ENCODE measurements at places on chromosomes 5 and 9.
A peak's percentile ranks its signal among the peaks of the same experiment; 100 is the strongest.

DNA sequence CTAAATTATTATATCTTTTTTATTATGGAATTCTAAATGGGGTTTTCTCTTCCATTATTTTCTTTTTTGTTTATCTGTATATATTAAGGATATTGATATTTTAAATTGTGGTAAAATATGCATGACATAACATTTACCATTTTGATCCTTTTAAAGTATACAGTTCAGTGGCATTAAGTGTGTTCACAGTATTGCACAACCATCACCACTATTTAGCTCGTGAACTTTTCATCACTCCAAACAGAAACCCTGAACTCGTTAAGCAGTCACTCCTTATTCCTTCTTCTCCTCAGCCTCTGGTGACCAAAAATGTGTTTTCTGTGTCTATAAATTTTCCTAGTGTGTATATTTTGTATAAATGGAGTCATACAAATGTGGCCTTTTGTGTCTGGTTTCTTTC lies 188.2 kb downstream of the CCDC171 start:
- no peak for DNase-seq

DNA sequence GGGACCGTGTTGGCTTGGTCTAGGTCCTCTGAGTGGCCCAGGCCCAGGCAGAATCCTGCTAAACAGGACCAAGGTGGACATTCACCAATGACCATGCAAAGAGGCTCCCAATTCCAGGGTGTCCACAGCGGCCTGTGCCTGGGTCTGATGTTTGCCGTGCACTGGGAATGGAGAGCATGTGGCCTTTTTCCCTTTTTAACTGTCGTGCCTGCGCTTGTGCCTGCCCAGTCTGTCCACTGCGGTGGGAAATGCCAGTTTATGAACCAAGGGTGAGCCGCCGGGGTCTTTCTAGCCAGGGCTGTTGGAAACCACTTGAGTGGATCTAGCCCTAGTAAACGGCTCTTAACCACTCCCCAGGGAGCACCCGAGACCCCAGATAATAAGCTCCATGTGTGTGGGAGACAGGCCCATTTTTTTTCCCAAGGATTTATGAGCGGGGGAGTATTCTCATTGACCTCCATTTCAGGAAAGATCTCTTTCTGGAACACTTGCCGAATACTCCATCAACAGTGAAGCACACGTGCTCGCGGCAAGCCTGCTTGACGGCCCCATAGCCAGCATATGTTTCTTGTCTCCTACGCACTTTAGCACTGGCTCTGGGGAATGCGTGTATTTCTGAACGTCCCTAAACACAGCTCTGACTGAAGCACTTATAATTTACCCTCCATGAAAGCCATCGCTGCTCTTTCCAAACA lies 93.2 kb upstream of the PHYKPL start:
- no peak for DNase-seq

GRCh38 chr5:168434746-168435321 lies 51.4 kb upstream of the RARS1 start:
- DNase-seq: no peak

GRCh38 chr9:109378316-109378715 lies 57.5 kb upstream of the EPB41L4B start:
- no peak for DNase-seq

DNA sequence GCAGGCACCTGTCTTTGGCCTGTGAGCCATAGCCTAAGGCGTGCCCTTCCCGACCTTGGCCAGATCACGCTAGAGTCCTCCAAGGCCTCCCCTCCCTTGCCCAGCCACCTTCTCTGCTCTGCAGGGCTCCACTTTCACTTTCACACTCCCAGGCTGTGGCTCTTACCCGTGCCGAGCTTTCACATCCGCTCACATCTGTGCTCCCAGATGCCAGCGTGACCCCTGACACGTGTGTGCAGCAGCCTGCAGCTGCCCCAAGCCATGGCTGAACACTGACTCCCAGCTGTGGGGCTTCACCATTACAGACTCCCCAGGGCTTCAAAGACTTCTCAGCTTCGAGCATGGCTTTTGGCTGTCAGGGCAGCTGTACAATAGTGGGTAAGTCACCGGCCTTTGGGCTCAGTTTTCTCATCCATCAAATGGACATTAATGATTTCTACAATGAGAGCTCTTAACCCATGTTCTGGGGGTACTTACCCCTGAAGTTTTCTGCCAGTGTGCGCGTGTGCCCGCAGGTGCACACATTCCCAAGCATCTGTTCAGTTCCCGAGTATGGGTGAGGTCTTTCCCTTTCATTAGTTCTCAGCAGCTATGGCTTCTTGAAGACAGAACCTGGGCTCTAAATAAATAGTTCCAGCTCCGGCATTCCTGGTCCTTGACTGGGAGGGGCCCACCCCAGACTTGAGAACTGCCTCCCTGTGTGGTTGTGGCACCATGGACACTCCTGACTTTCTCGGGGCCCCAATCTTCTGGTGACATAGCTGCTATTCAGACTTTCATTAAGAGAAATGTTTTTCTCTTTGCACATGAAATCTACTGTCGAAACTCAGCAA lies 118.6 kb downstream of the RGS3 start:
- DNase-seq: peak; percentile 72

DNA sequence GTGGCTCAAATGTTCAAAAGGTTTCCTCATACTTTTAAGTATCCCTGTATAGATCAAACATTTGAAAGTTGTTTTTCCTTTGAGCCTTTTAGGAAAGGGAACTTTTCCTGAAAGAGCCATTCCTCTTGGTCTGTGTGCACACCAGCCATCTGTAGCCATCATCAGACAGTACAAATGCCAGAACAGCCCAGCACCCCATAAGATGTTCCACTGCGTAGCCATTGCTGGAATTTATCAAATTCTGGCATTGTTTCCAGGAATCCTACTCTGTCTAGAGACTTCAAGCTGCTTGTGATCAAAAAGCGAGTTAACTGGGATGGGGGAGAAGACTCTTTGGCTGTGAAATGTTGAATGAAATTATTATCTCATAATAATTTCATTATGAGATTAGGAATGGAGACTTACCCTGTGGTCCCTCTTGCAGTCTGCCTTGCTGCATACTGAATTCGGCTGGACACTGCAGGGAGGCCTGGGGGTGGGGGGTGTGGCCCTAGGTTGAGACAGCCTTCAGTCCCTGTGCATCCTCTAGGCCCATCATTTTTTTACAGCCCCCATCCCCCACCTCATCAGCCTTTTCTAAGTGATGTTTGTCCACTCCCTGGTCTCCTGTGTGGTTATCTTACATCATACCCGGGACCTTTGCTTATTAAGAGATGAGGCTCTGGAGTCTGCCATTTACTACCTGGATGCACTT lies 99.8 kb downstream of the RALGPS1 start:
- no peak for DNase-seq

DNA sequence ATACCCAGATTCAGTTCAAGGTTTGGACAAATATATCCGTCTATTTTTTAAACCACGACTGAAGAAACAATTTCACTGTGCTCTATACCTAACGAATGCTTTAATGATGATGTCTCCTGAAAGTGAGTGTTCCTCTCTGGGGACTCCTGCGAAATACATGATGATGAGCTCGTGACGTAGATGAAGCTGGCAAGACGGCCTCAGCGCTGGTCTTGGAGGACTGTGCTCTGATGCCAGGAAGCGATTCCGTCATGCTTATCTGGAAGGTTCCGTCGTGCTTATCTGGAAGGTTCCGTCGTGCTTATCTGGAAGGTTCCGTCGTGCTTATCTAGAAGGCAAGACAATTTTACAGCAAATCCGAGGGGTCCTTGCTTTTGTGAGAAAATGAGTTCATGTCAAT lies 250.8 kb upstream of the IRX2 start:
- DNase-seq: no peak

GRCh38 chr9:128122809-128123175 lies 4.7 kb downstream of the PTGES2 start:
- no peak for DNase-seq

DNA sequence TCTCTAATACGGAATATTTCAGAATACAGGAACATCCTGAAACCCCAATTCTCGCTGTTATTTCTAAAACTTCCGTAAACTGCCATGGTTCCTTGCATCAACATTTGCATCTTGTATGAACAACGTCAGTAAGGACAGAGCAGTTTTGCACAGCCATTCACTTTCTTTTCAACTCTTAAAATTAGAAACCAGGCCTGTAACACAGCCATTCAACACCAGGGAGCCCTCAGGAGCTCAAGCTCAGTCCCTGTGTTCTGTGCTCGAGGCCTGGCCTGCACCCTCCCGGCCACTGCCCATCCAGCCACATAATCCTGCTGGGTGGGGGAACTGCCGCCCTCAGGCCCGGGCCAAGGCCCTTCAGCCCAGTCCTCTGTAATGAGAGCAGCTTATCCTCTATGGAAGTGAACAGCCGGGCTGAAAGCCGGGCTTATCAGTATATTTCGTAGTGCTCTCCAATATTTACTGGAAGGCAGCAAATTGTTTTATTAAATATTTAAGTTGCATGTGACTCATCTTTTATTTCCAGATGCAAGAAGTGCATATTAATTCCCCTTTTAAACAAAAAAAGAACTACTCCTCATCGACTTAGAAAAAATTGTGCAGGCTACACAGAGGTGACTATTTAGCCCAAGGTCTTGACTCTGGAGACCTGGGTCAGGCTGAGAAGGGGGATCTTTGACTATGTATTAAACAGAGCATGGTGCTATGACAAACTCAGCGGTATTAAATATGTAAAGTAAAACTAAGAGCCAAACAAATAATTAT lies 33.2 kb upstream of the SLC6A3 start:
- no peak for DNase-seq

DNA sequence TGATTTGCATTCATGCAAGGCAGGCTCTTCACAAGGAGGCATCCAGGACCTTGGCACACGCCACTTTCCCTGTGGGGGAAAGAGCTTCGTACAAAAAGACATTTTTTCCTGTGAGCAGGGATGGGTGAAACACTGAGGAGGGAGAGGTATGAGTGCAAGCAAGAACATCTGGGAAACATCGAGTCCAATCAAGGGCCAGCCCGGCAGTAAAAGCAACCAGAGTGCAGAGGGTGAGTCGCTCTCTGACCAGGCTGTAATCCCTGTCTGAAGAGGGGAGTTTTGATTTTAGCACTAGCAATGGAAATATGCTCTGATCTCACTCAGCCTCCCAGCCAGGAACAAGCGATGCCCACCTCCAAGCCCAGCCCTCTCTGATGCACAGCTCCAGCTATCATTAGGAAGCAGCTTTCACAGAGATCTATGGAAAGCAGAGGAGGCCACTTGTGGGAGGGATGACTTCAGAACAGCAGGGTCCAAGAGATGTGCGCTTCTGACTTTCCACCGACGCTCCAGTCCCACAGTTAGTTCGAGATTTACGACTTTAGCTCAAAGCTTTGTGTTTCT lies 211.0 kb upstream of the ADAMTS16 start:
- DNase-seq: no peak

- DNase-seq: no peak
Measured at GRCh38 chr5:115458003-115458409, 86.6 kb downstream of the FEM1C start.

DNA sequence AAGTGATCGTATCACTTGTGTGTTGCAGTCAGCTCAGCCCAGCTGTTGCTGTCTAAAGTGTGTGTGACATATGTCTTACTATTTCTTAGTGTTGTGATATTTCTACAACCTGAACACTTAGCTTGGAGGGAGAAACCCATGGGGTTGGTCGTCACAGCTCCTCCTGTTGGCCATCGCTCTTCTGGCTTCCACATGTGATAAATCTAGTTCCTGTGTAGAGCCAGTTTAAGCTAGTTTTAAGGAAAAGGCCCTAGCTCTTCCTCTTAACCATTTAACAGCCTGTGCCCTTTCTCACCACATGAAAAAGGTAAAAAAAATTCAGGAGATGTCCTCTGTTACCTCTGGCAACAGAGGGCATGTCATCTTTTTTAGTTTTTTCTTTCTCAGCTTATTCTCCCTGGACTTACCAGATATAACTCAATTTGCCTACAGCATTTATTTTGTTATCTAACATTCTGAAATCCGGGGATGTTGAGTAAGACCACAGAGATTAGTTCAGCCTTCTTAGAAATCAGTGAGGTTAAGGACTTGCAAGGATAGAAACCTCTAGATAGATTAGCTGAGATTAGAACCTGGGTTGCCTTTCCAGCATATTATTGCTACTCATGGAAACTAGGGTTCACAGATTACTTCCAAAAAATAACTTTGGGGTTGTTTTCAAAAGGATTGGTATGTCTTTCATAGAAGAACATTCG lies 100.4 kb downstream of the GAPVD1 start:
- no peak for DNase-seq

- DNase-seq: no peak
Measured at GRCh38 chr9:110143950-110144545, 63.9 kb downstream of the C9orf152 start.

- no peak for DNase-seq
Measured at GRCh38 chr5:126848253-126848652, 71.3 kb downstream of the LMNB1 start.

DNA sequence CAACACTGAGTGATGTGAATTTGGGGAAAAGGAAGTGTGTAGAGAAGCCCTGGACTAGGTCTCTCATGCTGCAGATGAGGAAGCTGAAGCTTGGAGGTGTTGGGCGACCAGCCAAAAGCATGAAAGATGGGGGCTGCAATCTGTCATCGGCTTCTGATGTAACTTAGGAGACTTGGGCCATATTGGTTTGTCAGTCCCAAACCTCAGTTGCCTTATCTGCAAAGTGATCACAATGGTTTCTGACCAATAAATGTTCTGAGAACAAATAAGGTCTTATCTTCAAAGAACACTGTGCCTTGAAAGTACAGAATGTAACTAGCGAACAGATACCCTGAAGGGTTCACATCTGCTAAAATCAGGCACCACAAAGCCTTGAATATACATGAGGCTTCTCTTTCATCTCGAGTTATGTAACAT lies 198.4 kb upstream of the NR3C1 start:
- no peak for DNase-seq

GRCh38 chr5:177294632-177295031 lies 8.9 kb downstream of the RAB24 start:
- DNase-seq: no peak

DNA sequence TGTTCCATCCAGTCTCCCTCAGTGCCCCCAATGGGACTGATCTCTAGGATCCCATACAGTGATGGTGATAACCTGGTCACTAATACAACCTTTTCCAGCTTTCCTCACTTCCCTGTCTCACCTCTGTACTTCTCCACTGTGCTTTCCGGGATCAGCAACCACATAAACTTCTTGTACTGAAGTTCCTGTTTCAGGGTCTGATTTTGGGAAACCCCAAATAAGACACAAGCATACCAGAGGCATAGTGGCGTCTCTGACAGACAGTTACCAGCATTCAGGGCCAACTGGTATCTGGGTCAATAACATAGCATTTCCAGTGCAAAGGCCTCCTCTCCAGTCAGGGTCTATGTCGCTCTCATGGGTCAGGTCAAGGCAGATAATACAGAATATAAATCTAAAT lies 64.3 kb downstream of the GLDC start:
- DNase-seq: no peak

DNA sequence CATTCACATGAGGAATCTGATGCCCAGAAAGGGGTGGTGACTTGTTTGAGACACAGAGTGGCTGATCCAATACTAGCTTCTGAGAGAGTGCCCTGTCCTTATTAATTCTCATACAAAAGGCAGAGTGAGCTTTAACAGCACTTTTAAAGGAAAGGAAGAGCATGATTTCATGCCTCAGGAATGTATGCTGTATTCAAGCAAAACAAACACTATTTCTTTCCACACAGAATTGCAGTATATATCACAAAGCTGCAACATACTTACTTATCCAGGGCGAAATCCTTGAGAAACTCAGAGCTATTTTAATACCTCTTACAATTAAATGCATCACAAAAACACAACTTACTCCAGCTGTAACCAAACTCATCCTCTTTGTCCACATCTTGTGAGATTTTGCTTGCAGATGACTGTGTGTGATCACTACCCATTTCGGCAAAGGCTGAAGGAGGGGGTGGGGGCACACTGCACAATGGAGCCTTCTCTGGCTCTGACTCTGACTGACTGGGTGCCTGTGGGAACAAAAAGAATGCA lies 139.8 kb downstream of the MPDZ start:
- DNase-seq: no peak
